ENCODE measurements at places on chromosomes 2 and 18.

GRCh38 chr2:85594715-85595300 lies 737 bp upstream of the RNF181 start:
- DNase-seq, result no peak

GRCh38 chr2:43402002-43402401 lies 175.6 kb upstream of the ZFP36L2 start:
- peak; percentile 42 for DNase-seq

GRCh38 chr2:138757384-138757783 lies 22.8 kb downstream of the NXPH2 start:
- DNase-seq, result no peak

DNA sequence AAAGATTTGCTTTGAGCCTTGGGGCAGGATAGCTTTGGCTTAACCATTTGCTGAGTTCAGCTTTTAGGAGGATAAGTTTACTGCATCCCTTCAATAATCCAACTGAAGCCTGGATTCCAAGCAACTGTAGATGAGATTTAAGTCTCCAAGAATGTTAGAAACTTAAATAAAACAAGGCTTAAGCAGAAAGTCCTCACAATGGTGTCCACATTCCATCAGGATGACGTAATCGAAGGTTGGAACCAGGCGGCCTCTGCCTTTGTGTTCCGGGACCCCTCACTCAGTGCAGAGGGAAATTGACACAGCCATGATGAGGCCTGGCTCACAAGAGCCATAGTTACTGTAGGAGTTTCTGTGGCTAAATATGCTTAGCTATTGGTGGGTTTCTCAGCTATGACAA lies 260.4 kb downstream of the LPIN1 start:
- no peak for DNase-seq

- no peak for DNase-seq
These were observed 4.2 kb upstream of the TSPYL6 start for GRCh38 chr2:54260241-54260595.

DNA sequence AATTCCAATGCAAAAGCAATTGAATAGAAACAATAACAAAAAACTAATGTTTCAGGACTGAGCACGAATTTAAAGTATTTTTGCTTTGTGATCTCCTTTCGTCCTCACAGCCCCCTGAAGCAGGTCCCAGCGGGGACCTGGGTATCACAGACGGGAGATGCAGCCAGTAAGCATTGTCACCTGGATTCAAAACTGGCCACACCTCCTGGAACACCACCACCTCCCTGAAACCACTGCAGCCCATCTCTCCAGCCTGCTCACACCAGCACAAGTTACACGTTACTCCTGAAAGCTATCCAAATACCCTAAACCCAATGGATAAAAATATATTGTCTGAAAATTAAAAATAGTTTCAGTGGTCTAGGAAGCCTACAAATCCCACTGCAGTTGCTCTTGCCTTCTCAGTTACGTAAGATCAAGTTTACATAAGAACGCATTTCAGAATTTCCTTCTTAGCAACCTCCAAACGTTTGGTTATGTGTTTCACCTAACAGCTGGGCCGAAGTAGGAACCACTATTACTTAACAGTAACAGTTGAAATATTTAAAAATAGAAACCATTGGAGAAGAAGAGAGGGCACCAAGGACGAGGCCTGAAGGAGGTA lies 178.0 kb downstream of the HDAC4 start:
- DNase-seq, result no peak

- no peak for DNase-seq
These were observed 57.5 kb downstream of the HS1BP3 start for GRCh38 chr2:20593072-20594034.

- DNase-seq, result no peak
These were observed 168.7 kb downstream of the GLI2 start for GRCh38 chr2:120904379-120904778.

DNA sequence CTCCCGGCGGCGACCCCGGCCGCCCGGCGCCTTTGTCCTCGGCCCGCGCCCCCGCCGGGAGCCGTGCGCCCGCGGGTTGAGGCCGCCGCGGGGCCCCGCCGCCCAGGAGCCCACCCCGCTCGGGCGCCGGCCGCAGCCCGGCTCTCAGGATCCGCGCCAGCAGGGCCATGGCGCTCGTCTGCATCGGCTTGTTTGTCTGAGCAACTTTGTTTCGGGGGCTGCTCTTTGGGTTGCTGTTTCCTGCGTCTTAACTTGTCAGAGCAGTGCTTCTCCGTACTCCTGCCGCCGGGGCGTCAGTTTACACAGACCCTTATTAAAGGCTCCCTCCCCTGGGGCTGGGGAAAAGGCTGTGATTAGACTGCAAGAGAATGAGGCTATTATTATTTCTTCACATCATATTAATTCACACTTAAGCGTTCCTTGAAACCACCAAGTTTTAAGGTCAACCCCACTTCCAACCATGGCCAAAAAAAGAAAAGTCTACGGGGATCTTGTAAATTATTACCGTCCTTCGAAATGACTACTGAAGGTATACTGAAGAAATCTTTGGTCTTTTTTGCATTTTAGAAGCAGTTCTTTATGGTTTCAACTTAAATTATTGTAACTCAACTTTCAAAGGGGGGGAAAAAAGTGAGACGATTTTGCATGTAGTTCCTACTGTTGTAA lies at the start of gene CYP27C1:
Gene CYP27C1 (minus strand): TSS at position 198 of the 666 bp plus-strand sequence. CDS start 29 bp downstream, at position 169.
- no peak for DNase-seq

- no peak for DNase-seq
These were observed 75.2 kb upstream of the SLC14A2 start for GRCh38 chr18:45540125-45540524.

DNA sequence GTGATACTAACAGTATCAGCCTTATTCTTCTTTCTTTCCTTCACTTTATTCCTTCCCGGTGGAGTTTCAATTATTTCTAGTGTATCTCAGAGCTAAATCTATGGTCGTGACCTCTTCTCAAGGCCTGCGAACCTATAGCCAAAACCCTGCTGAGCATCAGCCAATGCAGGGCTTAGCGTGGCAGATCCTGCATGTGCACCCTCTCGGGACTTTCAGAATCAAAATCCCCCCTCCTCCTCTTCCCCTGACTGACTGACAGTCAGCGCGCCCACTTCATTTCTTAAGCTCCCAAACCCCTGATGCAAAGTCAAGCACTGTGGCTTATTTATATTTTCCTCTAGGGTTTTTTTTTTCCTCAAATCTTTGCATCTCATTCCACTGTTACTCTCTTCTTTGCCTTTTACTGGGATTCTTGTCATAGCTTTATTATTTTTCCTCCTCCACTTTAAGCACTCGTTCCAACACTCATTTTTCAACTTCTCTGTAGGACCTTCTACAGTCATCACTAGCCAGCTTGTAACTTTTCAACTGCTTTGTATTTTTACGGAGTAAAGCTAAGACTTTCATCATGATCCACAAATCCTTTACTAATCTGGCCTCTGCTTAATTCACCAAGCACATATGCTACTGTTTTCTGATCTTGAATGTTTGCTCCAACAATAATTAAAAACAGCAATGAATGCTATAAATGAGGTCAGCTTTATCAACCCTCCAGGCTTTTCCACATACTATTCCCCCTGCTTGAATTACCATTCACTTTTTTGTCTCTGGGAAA lies 896.5 kb upstream of the PIK3C3 start:
- no peak for DNase-seq

- no peak for DNase-seq
These were observed 23.7 kb downstream of the CENPO start for GRCh38 chr2:24816884-24817283.

GRCh38 chr2:227205701-227206100 lies 41.3 kb downstream of the COL4A3 start:
- DNase-seq, result no peak

GRCh38 chr2:53913721-53914120 lies 54.0 kb upstream of the GPR75 start:
- DNase-seq, result peak; percentile 73

GRCh38 chr2:178315488-178315948 lies 121.2 kb downstream of the OSBPL6 start:
- DNase-seq, result no peak

GRCh38 chr2:144454466-144455287 lies 65.2 kb downstream of the ZEB2 start:
- DNase-seq, result peak; percentile 83

DNA sequence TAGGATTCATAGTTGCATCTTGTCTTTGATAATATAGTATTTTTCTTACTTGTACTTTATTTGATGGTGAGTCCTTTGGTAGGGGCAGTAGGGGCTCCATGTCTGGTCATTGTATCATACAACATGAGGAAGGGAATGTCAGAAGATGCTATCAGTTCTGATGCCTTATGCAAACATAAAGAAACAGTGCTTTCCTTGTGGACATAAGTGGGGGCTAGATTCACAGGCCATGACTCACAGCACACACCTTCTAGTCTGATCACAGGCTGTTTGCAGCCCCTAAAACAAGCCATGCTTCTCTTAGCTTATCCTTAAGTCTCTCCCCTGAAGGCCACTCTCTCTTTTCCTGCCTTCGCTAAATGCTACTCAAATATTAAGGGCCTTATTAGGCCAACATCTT lies 10.7 kb upstream of the SLC14A1 start:
- DNase-seq, result no peak

- no peak for DNase-seq
These were observed 257.9 kb downstream of the NDUFA10 start for GRCh38 chr2:239767021-239767905.

GRCh38 chr18:7601936-7602335 lies 34.8 kb downstream of the PTPRM start:
- DNase-seq, result no peak

- no peak for DNase-seq
These were observed 51.0 kb downstream of the CPO start for GRCh38 chr2:206990360-206990759.

GRCh38 chr18:36613069-36613468 lies 215.7 kb downstream of the TPGS2 start:
- no peak for DNase-seq

- DNase-seq, result no peak
These were observed 202.4 kb upstream of the AGAP1 start for GRCh38 chr2:235291461-235291860.

- no peak for DNase-seq
These were observed 286.2 kb downstream of the ZNF516 start for GRCh38 chr18:76208678-76209306.

- DNase-seq, result no peak
These were observed 9.9 kb downstream of the UBE2E3 start for GRCh38 chr2:180990337-180990736.

DNA sequence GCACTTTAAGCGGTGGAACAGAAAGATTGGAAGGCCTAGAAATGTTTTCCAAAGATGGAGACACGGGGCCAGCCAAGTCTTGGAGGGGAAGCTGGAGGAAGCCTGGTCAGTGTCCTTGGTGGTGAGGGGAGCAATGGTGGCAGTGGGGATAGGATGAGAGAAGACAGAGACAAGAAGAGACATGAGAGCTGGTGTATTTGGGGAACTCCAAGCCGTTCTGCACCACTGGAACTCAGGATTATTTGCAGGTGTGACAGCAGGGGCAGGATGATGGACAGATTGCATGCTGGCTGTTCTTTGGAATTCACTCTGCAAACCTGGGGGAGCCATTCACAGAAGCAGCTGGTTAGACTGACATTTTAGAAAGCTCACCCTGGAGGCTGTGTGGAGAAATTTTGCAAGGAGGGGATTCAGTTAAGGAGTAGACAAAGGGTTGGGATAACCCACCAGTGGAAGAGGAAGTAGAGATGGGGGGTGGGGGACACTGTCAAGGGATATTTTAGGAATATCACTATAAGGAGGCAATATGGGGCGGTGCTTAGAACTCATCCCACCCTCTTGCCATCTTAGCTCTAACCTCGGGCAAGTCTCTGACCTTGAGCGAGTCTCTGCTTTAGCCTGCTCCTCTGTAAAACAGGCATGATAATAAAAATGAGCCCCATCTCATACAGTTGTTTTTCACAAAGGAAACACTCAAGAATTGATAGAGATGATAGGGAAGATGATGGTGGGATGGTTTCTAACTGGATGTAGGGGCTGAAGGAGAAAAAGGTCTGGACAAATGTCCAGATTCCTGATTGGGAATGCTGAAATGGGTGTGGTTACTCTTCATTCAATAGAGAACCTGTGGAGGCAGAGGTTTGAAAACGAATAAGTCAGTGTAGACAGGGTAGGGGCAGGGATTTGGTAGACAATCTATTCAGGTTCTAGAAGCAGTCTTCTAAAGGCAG lies 175.8 kb downstream of the MYCN start:
- no peak for DNase-seq

DNA sequence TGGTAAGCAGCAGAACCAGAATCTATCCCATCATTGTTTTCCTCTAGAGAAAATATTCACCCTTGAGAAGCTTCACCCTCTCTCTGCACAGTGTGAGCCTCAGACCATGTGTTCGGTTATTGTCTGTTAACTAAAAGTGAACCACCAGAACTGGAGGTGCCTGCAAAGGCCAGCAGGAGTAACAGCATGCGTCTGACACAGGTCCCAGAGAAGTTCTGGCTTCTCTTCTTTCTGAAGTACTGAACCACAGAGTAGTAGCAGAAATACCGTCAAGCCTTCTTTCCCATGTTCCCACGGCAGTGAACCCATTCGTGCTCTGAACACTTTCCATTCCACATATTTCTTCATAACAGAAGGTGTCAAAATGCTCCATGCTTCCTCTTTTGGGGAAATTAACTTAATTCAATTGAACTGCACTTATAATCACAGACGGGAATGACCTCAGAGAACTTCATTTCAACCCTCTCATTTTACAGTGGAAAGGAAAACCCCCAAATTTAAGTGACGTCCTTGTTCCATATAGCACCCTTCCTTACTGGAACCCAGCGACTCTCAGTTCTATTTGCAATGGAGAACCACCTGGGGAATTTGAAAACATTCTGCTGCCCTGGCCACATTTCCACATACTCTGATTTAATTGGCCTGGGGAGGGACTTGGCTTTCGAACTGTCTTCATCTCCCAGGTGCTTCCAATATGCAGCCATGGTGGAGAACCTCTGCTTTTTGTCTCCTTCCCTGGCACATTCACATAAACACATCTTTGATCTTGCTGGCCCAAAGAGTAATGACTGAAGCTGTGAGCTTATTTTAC lies 519.1 kb downstream of the RNF144A start:
- no peak for DNase-seq

DNA sequence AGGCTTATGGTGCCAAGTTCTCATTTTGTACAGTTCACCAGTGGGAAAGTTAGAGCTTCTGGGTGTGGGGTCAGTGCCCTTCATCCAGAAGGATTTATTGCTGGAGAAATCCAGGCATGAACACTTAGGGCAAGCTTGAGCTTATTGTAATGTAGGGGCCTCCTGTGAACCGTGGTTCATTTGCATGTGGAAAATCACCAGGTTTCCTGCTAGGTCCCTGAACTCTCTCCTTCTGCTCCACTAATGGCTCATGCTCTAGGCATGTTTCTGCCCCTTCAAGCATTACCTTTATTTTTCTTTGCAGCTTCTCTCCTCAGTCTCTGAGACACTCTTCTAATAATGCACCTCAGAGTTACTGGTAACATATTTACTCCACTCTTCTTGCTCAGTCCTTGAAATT lies 79.3 kb upstream of the FAM98A start:
- no peak for DNase-seq
